ENCODE measurements at places on chromosomes 7 and 10. TPM values are rescaled to one million over a fixed set of nuclear protein-coding genes. Genes with fewer than 3 reads are reported as not detected.

The FOXI2 gene
- total RNA-seq, result not detected

The PARP12 gene
- total RNA-seq, result 66.6 TPM

GRCh38 chr7:2807460-2807844 is 36.7 kb downstream of the GNA12 start:
- no peaks in the 10 kb centered on the region for H3K27me3 ChIP-seq
- peaks cover 51% of the 10 kb centered on the region for H3K4me1 ChIP-seq
- DNase-seq, result no peak
- no peaks in the 10 kb centered on the region for H3K36me3 ChIP-seq

The MKI67 gene
- 72.8 TPM for total RNA-seq

The FRMD4A gene
- 6.1 TPM for total RNA-seq

The C10orf62 gene
- 1.5 TPM for total RNA-seq

DNA sequence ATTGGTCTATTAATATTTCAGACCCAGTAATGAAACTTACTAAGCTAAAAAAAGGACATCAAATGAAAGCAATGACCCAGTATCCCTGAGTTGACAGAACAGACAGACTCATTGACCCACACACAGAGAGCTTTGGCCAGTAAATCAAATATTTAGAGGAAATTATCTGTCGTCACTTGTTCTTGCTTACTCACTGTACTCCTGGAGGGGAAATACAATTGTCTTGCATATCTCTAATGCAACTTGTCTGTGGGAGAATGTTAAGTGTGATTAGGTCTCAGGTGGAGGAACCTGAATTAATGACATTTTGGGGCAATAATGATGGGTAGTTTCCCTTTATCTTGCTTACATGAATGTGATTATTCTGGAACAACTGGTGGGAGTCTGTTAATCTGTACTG is 80.4 kb downstream of the CUBN start:
- H3K4me3 ChIP-seq, result no peak overlapping the region
- H3K27ac ChIP-seq, result no peak overlapping the region
- H3K27me3 ChIP-seq, result no peaks in the 10 kb centered on the region
- no peak for DNase-seq
- H3K4me1 ChIP-seq, result no peaks in the 10 kb centered on the region

The EPHB4 gene
- 63.7 TPM for total RNA-seq

DNA sequence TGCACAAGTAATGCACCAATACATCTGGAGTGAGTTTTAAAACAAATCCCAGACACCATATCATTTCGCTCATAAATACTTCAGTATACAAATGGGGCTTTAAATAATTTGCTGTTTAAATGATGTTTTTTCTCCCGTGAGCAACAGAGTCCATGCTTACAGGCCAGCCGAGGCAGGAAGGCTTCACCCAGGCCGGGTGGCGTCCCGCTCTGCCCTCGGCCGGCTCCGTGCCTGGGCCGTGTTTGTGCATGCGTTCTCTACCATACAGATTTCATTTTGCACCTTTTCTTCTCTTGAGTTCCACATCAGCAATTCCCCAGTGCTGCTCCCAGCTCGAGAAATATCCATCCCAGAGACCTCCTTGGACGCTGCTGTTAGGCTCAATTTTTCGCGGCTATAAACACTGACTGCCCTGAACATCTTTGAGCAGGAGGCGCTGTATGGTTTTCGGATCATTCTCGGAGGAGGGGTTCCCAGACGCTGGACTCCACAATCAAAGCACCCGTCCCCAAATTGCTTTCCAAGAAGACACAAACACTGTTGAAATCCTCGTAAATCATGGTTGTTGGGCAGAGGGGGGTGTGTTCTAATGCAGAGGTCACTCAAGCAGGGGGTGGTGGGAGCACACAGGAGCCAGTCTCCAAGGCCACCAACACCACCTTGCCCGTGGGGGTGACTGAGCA is 91.6 kb downstream of the MICALL2 start:
- no peaks in the 10 kb centered on the region for H3K36me3 ChIP-seq
- H3K27me3 ChIP-seq, result peaks cover 99% of the 10 kb centered on the region
- H3K27ac ChIP-seq, result no peak overlapping the region

The HUS1 gene
- 51.3 TPM for total RNA-seq

GRCh38 chr7:128003167-128003566 is 28.1 kb downstream of the LRRC4 start:
- H3K4me3 ChIP-seq, result no peak overlapping the region
- no peaks in the 10 kb centered on the region for H3K36me3 ChIP-seq
- no peak overlapping the region for H3K27ac ChIP-seq
- H3K27me3 ChIP-seq, result no peaks in the 10 kb centered on the region
- no peak for DNase-seq

GRCh38 chr7:82507365-82507975 is 63.9 kb upstream of the CACNA2D1 start:
- peaks cover 8% of the 10 kb centered on the region for H3K36me3 ChIP-seq
- H3K4me1 ChIP-seq, result peaks cover 10% of the 10 kb centered on the region
- H3K27ac ChIP-seq, result no peak overlapping the region
- H3K4me3 ChIP-seq, result peak overlapping the region; percentile 88
- peak; percentile 51 for DNase-seq
- no peaks in the 10 kb centered on the region for H3K27me3 ChIP-seq

GRCh38 chr7:120370954-120371353 is 98.0 kb downstream of the KCND2 start:
- no peak overlapping the region for H3K27ac ChIP-seq
- no peak for DNase-seq
- H3K4me1 ChIP-seq, result peaks cover 8% of the 10 kb centered on the region
- H3K4me3 ChIP-seq, result no peak overlapping the region

The NOC3L gene
- 21.8 TPM for total RNA-seq

The GDF2 gene
- total RNA-seq, result not detected

The EBF3 gene
- total RNA-seq, result not detected

GRCh38 chr7:120805636-120806388 is 52.1 kb downstream of the TSPAN12 start:
- H3K4me3 ChIP-seq, result no peak overlapping the region
- no peaks in the 10 kb centered on the region for H3K36me3 ChIP-seq
- no peak overlapping the region for H3K27ac ChIP-seq
- no peaks in the 10 kb centered on the region for H3K4me1 ChIP-seq
- peak; percentile 69 for DNase-seq
- no peaks in the 10 kb centered on the region for H3K27me3 ChIP-seq

DNA sequence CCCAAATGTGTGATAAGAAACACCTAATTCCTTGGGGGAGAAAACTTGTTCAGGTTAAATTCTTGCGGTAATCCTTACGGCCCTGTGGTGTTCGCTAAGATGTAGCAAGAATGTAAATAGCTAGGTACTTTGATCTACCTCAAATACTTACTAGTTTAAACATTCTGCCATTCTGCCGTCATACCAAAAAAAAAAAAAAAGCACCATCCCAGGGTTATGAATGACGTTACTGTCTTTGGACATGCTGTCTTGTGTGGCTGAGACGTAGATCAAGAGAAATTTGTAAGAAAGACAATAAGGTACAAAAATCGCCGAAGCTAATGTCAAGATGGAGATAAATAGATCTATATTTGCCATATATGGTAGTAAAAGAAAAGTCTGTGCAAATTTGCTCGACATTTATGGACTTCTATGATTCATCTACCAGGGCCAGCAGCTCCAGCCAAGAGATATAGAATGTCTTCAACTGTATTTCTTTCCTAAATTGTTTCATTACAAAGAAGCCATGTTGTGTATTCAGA is 195.6 kb downstream of the CUX1 start:
- H3K27ac ChIP-seq, result no peak overlapping the region
- no peaks in the 10 kb centered on the region for H3K27me3 ChIP-seq
- H3K36me3 ChIP-seq, result no peaks in the 10 kb centered on the region
- H3K4me1 ChIP-seq, result peaks cover 12% of the 10 kb centered on the region
- no peak overlapping the region for H3K4me3 ChIP-seq

The WDFY4 gene
- total RNA-seq, result not detected

DNA sequence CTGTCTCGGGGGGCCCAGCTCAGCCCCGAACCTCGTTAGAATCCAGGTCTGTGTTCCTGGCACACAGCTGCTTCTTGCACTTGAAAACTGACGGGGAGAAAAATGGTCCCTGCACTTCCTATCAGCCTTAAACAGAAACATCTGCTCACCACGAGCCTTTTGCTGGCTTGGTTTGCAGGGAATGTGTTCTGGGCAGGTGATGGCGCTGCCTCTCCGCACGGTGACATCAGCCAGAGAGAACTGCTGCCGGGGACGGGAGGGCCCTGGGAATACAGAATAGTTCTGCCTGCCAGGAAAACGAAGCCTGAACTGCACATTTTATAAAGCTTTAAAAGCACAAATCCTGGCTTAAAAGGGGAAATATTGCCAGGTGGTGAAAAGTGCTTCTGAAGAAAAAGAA is 622.5 kb downstream of the TYW1 start:
- no peaks in the 10 kb centered on the region for H3K36me3 ChIP-seq
- no peaks in the 10 kb centered on the region for H3K4me1 ChIP-seq
- H3K27ac ChIP-seq, result no peak overlapping the region
- no peak for DNase-seq
- no peaks in the 10 kb centered on the region for H3K27me3 ChIP-seq
- H3K4me3 ChIP-seq, result no peak overlapping the region

DNA sequence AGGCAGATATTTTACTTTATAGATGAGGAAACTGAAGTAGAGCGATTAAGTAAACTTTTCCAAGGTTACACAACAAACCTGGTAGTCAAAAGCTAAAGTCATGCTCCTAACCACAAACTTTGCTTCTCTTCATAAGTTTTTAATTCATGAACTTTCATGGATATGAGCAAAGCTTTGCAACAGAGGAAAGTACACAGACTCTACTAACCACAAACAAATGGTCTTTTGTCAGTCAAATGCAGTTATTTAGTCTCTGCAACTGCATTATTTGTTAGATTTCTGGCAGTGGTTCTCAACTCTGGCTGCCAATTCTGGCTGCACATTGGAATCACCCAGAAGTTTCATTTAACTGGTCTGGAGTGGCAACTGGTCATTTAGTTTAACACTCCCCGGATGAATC is 140.6 kb upstream of the TMEM168 start:
- peak; percentile 9 for DNase-seq
- no peaks in the 10 kb centered on the region for H3K36me3 ChIP-seq
- no peaks in the 10 kb centered on the region for H3K27me3 ChIP-seq
- H3K4me1 ChIP-seq, result peaks cover 10% of the 10 kb centered on the region
- peak overlapping the region; percentile 51 for H3K27ac ChIP-seq

GRCh38 chr7:25216837-25217236 is 11.4 kb downstream of the NPVF start:
- H3K27me3 ChIP-seq, result peaks cover 37% of the 10 kb centered on the region
- no peak overlapping the region for H3K4me3 ChIP-seq
- H3K27ac ChIP-seq, result no peak overlapping the region
- H3K4me1 ChIP-seq, result no peaks in the 10 kb centered on the region

- no peak overlapping the region for H3K4me3 ChIP-seq
- DNase-seq, result no peak
- no peaks in the 10 kb centered on the region for H3K27me3 ChIP-seq
- no peak overlapping the region for H3K27ac ChIP-seq
Measured at GRCh38 chr7:112882511-112882910, 92.3 kb upstream of the TMEM168 start.

- peaks cover 39% of the 10 kb centered on the region for H3K36me3 ChIP-seq
- DNase-seq, result no peak
- no peaks in the 10 kb centered on the region for H3K27me3 ChIP-seq
- peak overlapping the region; percentile 83 for H3K4me3 ChIP-seq
Measured at GRCh38 chr10:31318382-31318853, 598 bp upstream of the ZEB1 start.

DNA sequence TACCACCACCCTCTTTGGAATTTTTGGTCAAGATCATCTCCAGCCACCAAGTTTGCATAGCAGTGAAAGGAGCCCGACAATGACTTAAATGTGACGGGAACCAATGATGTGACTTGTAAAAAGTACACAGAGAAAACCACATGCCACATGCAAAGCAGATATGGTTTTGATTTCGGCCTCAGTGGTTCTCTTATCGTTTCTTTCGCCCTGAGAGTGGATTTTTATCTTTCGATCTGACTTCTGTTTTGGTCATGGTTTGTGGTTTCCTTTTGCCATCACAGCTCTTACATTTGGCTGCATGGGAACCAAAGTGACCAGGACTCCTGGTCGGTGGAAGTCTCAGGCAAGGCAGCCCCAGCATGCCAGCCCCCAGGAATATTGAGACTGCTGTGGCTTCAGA is 31.5 kb downstream of the TCF7L2 start:
- no peaks in the 10 kb centered on the region for H3K27me3 ChIP-seq
- H3K27ac ChIP-seq, result no peak overlapping the region
- no peaks in the 10 kb centered on the region for H3K36me3 ChIP-seq
- DNase-seq, result no peak

The FZD1 gene
- 3.2 TPM for total RNA-seq

The GLI3 gene
- total RNA-seq, result not detected

DNA sequence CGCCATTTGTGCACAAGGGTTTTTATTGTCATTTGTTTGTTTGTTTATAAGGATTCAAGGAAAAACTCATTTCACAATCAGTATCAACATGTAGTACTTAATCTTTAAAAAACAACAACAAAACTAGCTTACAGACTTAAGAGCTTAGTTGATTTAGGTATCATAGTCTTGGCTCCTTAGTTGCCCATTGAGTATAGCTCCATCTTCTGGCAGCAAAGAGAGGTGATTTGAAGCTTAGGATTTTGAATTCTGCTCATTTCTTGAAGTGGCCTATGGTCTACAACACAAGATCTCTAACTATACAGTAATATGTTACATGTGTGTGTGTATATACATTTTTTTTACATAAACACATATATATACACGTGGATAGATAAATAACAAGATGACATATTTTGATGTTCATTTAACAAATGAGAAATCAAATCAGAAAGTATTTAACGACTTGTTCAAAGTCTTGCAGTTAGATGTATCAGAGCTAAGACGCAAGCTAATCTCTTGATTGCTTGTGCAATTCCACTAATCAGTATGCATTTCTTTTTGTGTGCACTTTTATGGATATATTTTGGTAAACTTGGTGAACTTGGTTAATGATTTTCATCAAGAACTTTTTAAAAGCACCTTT is 307.3 kb downstream of the CAMK1D start:
- no peaks in the 10 kb centered on the region for H3K4me1 ChIP-seq
- no peaks in the 10 kb centered on the region for H3K36me3 ChIP-seq
- H3K4me3 ChIP-seq, result no peak overlapping the region
- H3K27ac ChIP-seq, result no peak overlapping the region
- DNase-seq, result peak; percentile 11

The GSTK1 gene
- 116 TPM for total RNA-seq

The PLCE1 gene
- total RNA-seq, result 1.8 TPM

GRCh38 chr10:89332123-89332633 is 4.4 kb downstream of the IFIT3 start:
- peaks cover 29% of the 10 kb centered on the region for H3K4me1 ChIP-seq
- H3K27me3 ChIP-seq, result no peaks in the 10 kb centered on the region
- peak overlapping the region; percentile 74 for H3K4me3 ChIP-seq

- H3K27ac ChIP-seq, result no peak overlapping the region
- DNase-seq, result no peak
- H3K27me3 ChIP-seq, result peaks cover 15% of the 10 kb centered on the region
Measured at GRCh38 chr10:119383174-119383856, 159.2 kb downstream of the RGS10 start.

DNA sequence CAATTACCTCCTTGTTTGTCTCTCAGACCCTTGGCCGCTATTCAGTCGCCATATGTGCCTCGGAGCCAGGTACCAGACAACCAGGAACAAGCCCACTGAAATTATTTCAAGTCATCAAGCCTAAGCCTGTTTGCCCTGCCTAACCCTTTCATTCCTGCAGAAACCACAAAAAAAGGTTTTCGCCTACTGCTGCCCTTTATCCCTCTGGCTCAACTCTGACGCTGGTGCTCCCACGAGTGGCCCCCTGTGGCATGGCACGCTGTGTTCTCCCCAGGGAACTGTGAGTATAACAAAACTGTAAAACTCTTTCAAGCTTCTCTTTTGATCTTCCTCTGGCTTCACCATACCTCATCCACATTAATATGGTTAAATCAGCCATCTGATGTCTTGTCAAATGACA is 215.7 kb upstream of the CDC14C start:
- H3K36me3 ChIP-seq, result no peaks in the 10 kb centered on the region
- no peak overlapping the region for H3K4me3 ChIP-seq
- no peaks in the 10 kb centered on the region for H3K4me1 ChIP-seq
- no peak overlapping the region for H3K27ac ChIP-seq
- DNase-seq, result no peak
- no peaks in the 10 kb centered on the region for H3K27me3 ChIP-seq

Data from Calu3 (cell line).